Astrocyte (in vitro differentiated cells and primary cell): ENCODE measurements at places on chromosomes 3 and 15. TPM values are rescaled to one million over a fixed set of nuclear protein-coding genes. Genes with fewer than 3 reads are reported as not detected.
A peak's percentile ranks its signal among the peaks of the same experiment; 100 is the strongest.

The VEPH1 gene
- total RNA-seq = 9.3 and 9.4 TPM in 2 replicates

- no peak for DNase-seq
Observed at GRCh38 chr3:31615071-31615875, 82.5 kb downstream of the STT3B start.

DNA sequence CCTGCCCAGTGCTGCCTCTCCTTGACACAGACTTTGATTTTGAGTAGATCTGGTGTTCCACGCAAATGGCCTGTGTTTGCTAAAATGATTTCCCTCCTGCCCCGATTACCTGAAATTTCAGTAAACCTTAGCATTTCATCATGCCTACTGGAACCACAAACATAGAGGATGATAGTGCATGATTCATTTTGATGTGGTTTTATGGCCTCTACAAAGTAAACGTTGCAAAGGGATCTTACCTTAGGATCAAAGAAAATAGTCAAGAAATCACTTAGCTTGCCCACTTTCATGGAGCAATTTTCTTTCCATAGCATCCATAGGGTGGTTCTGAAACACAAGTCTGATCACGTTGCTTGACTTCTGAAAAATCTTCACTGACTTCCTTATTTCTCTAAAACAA, 524.6 kb upstream of the ATP11B start:
- DNase-seq = no peak

DNA sequence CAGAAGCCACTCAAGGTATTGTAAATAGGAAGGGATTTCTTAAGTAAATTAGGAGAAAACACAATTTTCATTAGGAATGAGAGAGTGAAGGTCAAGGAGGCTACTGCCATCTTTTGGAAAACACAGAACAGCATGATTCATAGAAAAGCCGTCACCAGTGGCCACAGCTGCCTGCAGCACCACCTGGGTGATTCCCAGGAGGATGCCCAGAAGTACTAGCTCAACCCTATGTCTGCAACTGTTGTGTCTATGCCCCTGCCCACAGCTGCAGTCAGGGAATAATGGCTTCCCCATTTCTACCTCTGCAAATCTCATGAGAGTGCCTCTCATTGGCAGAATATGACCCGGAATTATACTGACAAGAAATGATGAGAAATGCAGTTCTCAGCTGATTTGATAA, 300.0 kb downstream of the IGSF11 start:
- DNase-seq = no peak

DNA sequence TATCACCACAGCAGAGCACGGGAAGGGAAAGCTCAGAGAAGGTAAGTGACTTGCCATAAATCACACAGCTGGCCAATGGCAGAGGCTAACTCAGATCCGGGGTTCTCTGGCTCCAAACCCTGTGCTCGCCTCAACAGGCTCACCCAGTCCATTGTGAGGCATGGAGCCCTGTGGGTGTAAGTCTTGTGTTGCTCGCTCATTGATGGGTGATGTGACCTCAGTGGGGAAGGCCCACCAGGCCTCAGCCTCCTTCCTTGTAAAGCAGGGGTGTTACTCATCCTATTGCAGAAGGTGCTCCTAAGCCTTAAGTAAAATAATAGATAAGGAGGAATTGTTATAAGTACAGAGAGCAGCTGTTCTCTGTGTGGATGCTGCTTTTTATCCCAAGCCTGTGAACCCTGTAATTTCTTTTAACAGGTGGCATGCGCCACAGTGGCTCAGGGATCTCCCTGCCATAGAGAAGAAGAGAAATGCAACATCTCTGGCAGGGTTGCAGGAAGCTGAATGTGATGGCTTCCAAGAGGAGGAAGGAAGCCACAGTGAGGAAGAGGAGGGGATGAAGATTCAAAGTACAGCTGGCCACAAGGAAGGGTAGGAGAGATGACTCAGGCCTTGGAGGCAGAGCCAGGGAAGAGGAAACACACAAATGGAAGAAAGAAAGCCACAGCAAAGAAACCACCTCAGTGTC, 30.9 kb upstream of the SPSB4 start:
- peak; percentile 41 for DNase-seq

GRCh38 chr3:38157117-38157516, 8.2 kb upstream of the OXSR1 start:
- no peak for DNase-seq
